Glomerular endothelial cell (primary cell): ENCODE measurements at places on chromosomes 1 and 21. TPM values are rescaled to one million over a fixed set of nuclear protein-coding genes. Genes with fewer than 3 reads are reported as not detected.

Gene ZNF436
- 22.9 and 25.6 TPM in 2 replicates for total RNA-seq

Gene FLAD1
- total RNA-seq: 31.2 and 33.7 TPM in 2 replicates

Gene MCL1
- total RNA-seq: 210 and 246 TPM in 2 replicates

Gene MCOLN2
- not detected in 2 replicates for total RNA-seq

Gene KIF14
- total RNA-seq: 2.8 and 3.6 TPM in 2 replicates

Gene AGT
- total RNA-seq: not detected in 2 replicates

Gene NES
- 250 and 276 TPM in 2 replicates for total RNA-seq

Gene PLPP3
- total RNA-seq: 16.5 and 20.4 TPM in 2 replicates

DNA sequence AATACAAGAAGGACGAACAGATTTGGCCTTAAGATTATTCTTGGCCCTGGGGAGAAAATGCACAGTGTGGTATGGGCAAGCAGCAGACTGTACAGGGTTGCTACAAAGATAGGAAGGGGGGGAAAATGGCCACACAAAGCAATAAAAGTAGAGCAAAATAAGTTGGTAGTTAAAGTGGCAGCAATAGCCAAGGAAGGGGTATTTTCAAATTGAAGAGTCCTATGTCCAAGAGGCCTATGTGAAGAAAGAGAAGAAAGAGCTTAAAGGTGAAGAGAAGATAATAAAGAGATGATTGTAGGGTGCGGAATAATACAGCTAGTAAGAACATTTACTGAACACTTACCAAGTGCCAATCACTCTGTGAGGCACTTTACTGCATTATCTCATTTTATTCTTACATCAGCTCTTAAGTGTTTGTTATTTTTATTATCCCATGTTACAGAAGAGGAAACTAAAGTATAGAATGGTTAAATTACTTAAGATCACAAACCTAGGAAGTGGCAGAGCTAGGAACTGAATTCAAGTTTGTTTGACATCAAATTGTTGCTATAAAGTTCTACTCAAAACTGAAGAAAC, 88.1 kb upstream of the TTC39A start:
- DNase-seq: no peak

- DNase-seq: no peak
Measured at GRCh38 chr1:35642471-35642955, 1.2 kb upstream of the PSMB2 start.

- no peak for DNase-seq
Measured at GRCh38 chr1:44010935-44011471, 19.6 kb downstream of the CCDC24 start.

GRCh38 chr1:153444078-153444477, 16.4 kb downstream of the S100A7 start:
- DNase-seq: no peak

- DNase-seq: no peak
Measured at GRCh38 chr1:7302126-7302525, 469.0 kb upstream of the VAMP3 start.

DNA sequence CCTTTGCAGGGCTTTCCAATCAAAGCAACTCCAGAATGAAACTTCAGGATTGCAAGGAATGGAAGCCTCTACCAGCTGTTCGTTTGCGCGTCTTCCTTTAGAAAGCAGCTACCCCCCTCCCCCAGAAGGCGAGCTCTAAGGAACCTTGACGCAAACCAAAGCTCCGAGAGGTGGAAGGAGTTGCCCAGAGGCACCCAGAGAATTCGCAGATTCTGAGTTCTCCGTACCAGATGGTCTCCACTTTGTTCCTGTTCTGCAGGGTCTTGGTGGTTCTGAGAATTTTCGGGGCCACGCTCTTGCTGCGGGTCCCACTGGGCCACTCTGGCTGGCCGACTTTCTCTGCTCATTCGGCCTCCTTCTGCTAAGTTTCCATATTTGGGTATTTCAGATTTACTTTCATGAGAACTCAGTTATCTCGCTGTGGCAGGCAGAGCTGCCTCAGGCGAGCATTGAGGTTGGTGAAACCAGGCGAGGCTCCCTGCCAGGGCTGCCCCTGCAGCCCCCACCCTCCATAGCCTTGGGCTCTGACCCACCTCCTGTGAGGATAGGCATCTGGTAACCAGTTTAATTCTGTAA, 801 bp downstream of the TRAF5 start:
- DNase-seq: no peak

- DNase-seq: no peak
Measured at GRCh38 chr1:234427950-234428646, 50.9 kb downstream of the TARBP1 start.

- DNase-seq: no peak
Measured at GRCh38 chr1:22876359-22877111, 96.1 kb downstream of the LACTBL1 start.

DNA sequence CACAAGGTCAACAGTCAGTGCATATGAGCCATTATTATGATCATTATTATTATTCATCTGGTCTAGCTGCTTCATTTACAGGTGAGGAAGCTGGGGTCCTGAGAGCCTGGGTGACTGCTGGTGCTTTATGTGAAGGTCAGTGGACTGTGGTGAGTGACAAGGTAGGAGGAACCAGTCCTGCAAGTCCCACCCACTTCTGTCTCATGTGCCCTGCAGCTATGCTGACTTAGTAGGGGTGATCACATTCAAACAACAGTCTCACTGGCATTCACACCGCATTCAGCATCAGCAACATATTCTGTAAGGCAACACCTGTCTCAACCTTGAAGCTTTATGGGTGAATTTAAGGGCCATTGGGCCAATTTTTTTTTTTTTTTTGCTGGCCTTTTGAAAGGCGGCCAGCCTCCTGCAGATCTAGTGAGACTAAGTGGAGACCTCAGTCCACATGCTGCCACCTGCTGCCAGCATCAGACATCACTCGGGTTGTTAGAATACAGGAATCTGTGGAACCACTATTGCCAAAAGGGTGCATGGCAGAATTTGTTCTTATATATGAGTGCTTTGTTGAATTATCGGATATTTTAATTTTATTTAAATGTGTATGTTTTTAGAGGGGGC, 59.9 kb upstream of the CACNA1E start:
- DNase-seq: no peak

DNA sequence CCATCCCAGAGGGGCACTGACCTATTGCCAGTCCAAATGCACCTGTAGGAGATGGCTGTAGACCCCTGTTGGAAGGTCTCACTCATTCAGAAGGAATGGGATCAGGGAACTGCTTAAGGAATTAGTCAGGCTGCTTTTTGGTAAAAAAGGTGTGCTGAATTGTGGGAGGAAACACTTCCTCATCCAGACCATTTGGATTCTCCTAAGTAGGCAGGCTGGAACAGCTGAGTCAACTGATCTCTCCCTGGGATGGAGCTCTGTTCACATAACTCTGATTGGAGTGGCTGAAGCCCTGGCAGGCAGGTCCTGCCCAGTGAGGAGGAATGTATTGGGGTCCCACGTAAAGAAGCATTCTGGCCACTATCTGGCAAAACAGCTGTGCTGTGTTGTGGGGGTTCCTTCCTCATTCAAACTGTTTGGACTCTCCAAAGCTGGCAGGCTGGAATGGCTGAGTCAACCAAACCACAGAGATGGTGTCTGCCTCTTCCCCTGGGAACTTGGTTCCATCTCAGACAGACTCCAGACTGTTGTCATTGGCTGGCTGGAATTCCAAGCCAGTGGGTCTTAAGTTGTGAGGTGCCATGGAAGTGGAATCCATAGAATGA, 70.7 kb upstream of the PDC start:
- no peak for DNase-seq

DNA sequence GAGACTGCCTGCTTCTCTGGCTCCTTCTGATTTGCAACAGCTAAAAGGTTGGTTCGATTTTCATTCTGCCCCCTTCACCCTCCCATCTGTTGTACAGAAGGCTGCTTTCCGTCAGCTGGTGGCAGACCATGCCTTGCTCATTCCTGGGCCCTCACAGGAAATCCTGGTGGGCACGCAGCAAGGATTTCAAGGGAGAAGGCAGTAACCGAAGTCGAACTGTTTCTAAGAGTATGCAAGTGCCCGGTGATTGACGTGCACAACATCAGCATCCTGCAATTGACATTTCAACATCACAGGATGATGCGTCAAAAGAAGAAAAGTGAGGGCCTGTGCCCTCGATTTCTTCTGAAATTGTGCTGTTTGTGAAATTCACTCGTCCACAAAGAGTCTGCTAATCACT, 83.8 kb downstream of the PLPP3 start:
- no peak for DNase-seq

DNA sequence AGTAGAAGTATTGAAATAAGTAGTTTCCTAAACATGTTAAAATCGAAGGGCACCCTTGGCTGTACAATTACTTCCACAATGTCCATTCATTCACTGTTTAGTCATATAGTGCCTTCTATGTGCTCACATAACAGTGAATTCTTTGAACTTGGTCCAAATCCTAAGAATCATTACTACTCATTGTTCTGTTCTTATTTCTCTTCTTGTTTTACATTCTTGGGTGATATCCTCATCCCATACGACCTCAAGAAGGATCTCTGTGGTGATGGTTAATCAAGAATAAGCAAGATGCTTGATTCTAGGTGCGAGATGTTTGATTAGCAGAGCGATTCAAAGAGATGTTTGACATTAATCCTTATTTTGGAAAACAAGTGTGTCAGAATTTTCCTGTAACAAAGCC, 667.4 kb upstream of the ZP4 start:
- DNase-seq: no peak
